ENCODE measurements at places on chromosomes 3 and 15. TPM values are rescaled to one million over a fixed set of nuclear protein-coding genes. Genes with fewer than 3 reads are reported as not detected.

- H3K27me3 ChIP-seq: no peaks in the 10 kb centered on the region
- DNase-seq: peak; percentile 22
- peaks cover 3% of the 10 kb centered on the region for H3K36me3 ChIP-seq
- H3K4me1 ChIP-seq: peaks cover 11% of the 10 kb centered on the region
- H3K4me3 ChIP-seq: no peak overlapping the region
Measured at GRCh38 chr3:11774296-11774877, 72.3 kb downstream of the TAMM41 start.

DNA sequence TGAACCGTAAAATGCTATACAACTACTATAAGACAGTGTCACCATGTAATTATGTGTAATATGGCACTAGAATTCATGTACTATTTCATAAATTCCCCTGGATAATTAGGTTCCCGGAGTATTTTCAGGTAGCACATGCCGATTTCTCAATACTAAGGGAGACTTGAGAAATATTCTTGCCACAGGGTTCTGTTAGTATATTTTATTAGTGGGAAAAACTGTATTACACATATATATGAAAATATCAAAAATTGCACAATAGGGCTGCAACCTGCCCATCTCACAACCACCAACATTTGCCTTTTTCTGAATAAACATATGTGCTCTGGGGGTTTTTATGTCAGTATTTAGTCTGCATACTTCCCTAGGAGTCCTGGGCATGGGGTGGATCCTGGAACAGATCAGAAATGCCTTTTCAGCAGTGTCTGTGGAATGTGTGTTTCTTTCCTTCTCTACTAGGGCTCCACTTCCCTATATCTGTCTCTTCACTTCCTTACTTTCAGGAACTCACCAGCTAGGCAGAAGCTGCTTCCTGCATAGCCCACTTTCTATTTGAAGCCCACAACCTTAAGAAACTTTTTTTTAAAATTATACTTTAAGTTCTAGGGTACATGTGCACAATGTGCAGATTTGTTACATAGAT lies 87.5 kb downstream of the RPL39L start:
- no peak overlapping the region for H3K4me3 ChIP-seq
- H3K4me1 ChIP-seq: peaks cover 22% of the 10 kb centered on the region
- no peaks in the 10 kb centered on the region for H3K27me3 ChIP-seq

DNA sequence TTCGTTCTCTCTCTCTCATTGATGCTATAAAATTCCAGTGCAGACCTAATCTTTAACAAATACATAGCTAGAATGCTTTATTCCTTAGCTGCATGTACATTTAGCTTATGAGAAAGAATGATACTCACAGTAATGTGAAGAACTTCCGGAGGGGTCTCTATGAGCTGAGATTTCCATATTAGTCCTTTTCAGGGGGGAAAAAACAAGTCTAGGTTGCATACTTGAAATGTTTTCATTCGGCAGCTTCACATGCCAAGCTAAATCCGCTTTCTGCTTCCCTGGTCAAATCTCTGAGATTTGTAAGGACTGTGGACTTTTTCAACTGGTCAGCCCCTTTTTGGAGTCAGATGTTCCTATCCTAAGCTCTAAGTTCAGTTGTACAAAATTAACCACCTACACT lies 111.5 kb upstream of the COL8A1 start:
- H3K36me3 ChIP-seq: no peaks in the 10 kb centered on the region
- no peaks in the 10 kb centered on the region for H3K4me1 ChIP-seq
- DNase-seq: no peak
- H3K27ac ChIP-seq: no peak overlapping the region
- no peaks in the 10 kb centered on the region for H3K27me3 ChIP-seq

The PARP6 gene
- polyA plus RNA-seq: 74.3 TPM

GRCh38 chr3:16739541-16740105 lies 134.4 kb upstream of the DAZL start:
- no peak for DNase-seq
- H3K4me1 ChIP-seq: no peaks in the 10 kb centered on the region
- H3K27me3 ChIP-seq: no peaks in the 10 kb centered on the region
- no peaks in the 10 kb centered on the region for H3K36me3 ChIP-seq

The HCN4 gene
- polyA plus RNA-seq: 0.49 TPM

DNA sequence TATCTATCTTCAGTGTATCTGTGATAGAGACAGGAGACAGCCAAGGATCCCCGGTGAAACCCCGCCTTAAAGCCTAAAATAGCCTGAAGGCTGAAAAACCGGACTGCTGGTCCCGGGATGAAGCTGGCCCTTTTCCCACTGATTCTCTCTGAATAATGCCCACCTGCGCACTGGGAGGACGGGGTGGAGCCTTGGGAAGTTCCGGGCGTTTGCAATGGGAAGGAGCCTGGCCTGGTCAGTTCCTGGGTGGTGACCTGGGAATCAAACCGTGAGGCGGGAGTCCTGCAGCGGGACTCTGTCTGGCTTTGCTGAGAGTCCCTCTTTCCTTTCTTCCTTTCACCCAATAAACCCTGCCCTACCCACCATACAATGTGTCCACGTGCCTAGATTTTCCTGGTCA lies 157.9 kb downstream of the C3orf38 start:
- no peaks in the 10 kb centered on the region for H3K36me3 ChIP-seq
- H3K4me1 ChIP-seq: no peaks in the 10 kb centered on the region
- H3K4me3 ChIP-seq: no peak overlapping the region
- H3K27me3 ChIP-seq: peaks cover 4% of the 10 kb centered on the region

Measured in large intestine (tissue), 12 donors.